Choroid plexus epithelial cell (primary cell): ENCODE measurements at places on chromosomes 4 and X.

DNA sequence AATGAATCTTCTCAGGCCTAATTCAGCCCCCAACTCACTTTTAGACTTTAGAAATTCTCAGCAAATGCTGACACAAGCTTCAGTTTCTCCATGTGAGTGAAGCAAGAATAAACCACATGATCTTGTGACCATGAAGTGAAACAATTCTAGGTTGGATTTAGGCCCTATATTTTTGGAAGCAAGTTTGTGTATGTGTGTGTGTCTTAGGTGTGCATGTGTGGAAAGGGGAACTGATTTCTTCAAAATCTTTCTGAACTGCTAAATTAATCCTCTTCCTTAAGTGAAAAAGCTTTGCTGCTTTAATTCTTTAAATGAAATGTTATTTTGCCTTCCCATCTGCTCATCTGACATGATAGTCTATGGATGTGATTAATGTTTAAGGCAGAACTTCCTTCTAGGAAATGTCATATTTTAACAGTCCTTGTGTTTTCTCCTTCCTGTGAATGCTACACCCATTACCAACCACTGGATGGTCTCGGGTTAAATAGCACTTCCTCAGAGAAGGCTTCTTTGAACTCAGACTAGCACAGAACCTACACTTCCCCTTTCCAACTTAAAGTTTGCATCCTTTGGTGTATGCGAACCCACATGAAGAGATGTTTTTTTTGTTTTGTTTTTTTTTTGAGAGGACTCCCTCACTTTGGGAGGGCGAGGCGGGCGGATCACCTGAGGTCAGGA is 1.2 kb upstream of the TMEM144 start:
- peak; percentile 39 for DNase-seq

GRCh38 chrX:106286053-106286650 is 118.0 kb downstream of the PWWP3B start:
- DNase-seq: peak; percentile 93

DNA sequence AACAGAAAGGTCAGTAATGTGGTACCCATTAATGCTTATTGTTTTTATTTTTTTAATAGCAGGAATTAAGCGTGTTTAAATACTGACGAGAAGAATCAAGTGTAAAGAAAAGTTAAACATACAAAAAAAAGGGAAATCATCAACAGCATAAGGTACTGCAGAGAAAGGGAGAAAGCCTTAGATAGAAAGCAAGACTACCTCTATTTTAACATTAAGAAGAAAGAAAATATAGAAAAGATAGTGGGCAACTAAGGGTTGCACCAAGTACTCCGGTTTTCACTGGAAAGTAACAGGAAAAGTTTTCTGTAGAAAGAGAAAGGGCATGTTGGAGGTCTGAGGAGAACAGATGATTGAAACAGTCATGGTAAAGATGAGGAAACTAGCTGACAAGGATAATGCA is 41.9 kb downstream of the FBXW7 start:
- DNase-seq: no peak

DNA sequence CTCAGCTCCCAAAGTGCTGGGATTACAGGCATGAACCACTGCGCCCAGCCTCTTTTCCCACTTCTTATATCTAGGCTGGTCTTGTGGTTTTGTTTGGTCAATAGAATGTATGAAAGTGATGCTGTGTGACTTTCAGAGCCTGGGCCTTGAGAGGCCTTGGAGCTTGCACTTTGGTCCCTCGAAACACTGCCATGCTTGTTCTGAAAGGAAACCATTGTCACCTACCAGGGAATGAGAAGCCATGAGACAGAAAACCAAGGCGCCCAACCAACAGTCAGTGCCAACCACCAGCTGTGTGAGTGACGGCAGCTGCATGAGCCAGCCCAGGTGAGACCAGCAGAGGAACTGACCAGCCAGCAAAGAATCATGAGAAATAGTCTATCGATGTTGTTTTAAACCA is 57.4 kb downstream of the SCD5 start:
- DNase-seq: no peak

DNA sequence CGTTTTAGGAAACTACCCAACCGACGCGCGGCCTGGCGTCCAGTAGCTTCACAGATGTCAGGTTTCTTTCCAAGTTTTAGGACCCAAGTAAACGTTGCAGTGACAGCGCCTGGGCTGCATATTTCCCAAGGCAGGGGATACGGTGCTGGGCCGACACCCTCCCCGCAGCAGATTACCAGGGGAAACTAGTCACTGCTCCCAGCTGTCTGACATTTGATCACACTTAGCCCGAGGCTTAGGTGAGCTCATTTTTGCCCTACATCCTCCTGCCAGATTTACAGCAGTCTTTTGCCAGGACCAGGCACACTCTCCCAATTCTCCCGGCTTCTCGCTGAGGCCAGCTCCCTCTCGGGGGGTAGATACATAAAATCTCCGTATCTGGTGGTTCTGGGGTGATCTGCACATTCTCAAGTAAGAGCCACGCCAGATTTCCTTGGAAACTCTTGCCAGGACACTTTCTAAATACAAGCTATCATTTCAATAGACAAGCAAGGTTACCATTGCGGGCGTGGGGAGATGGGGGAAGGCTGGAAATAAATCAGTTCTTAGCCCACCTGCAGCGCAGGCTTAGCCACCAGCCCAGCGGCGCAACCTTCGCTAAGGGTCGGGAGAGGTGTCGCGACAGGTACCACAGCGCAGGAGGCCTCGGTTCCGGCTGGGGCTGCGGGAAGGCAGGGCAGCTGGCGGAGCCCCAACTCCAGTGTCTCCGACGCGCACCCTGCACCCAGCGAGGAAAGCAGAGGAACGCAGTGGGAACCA is 2.5 kb upstream of the SOX3 start:
- no peak for DNase-seq

DNA sequence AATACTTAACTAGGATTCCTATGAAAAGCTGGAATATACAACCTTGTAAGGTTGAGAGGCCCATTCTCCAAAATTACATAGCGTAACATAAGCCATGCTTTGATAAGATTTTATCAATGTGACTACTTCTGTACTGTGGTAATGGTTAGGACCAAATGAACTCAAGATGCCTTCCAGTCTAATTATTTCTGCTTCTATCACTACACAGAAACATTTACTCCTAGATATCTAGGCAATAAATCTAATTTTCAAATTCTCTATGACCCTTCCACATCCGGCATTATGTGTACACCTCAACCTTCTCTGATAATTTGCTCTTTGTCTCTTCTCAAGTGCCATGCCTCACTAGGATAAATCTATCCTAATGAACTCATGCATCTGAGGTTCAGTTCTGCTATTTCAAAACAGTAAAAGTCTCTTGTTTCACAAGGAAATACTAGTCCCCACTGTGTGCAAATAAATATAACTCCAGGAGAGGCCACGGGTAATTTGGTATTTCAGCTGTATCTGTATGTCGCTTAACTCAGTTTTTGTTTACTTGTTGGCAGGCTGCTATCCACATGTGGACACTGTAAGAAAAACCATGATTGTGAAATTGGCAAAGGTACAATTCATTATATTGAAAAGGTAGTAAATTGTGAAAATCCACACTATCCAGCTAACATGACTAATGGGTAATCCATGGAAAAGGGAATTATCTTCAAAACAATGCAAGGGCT is 93.3 kb downstream of the PRDM5 start:
- DNase-seq: peak; percentile 72

GRCh38 chr4:79982601-79983322 is 90.3 kb downstream of the ANTXR2 start:
- no peak for DNase-seq

- peak; percentile 22 for DNase-seq
Measured at GRCh38 chr4:66252291-66252690, 582.0 kb upstream of the EPHA5 start.

GRCh38 chr4:104989371-104989770 is 157.3 kb upstream of the TET2 start:
- DNase-seq: peak; percentile 4

- DNase-seq: peak; percentile 78
Measured at GRCh38 chrX:119880552-119881437, 9.2 kb downstream of the NDUFA1 start.

DNA sequence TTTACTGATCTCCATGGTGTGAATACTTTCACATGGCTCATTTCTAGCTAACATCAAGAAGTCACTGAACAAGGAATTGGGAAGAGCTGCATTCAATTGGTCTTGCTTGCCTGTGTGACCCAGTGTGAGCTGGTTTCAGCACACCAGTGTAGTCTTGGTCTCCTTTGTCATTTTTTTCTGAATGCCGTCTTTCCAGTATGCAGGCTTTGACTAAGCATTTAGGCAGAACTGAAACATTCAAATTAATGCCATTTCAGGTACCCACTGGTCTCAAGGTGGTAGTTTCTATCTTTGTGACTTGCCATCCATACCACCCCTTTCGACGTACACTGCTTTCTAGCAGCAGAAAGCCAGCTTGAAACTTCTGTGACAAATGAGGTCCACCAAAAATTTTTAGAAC is 550.5 kb upstream of the BOD1L1 start:
- no peak for DNase-seq

DNA sequence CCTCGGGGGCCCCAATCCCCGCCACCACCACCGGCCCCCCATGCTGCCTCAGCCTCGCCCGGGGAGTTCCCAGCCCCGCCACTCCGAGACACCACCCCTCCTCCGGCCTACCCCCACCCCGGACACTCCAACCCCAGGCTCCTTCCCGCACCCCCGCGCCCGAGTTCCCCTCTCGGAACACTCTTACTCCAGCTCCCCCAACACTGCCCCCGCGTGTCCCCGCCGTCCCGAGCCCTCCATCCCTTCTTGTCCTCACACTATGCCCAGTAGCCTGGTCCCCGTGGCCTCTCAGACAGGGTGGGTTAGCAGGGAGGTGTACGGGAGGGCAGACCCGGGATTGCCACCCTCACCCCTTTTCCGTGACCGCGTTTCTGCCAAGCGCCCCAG is 276.1 kb downstream of the BCOR start:
- DNase-seq: no peak

GRCh38 chr4:109294006-109294405 is 8.5 kb downstream of the COL25A1 start:
- DNase-seq: peak; percentile 35

DNA sequence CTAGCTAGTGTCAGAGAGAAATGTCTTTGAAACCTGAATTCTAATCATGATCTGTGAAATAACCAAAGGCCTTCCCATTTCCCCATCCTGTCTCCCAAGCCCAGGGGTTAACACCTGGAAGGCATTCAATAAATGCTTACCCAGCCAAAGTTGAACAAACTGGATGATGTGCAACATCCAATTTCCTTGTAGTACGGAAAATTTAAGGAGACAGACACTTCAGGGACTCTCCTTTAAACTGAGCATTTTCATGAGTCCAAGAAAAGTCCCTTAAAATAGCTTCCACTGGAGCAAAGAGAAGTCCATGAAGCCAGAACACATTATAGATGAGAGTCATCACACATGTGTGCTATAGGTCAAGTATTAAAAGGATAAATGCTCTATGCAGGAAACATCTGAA is 271.2 kb downstream of the RAB28 start:
- DNase-seq: no peak

- DNase-seq: no peak
Measured at GRCh38 chrX:139766545-139766983, 58.6 kb upstream of the MCF2 start.

- DNase-seq: peak; percentile 99
Measured at GRCh38 chr4:1043651-1044468, 32.4 kb downstream of the FGFRL1 start.

DNA sequence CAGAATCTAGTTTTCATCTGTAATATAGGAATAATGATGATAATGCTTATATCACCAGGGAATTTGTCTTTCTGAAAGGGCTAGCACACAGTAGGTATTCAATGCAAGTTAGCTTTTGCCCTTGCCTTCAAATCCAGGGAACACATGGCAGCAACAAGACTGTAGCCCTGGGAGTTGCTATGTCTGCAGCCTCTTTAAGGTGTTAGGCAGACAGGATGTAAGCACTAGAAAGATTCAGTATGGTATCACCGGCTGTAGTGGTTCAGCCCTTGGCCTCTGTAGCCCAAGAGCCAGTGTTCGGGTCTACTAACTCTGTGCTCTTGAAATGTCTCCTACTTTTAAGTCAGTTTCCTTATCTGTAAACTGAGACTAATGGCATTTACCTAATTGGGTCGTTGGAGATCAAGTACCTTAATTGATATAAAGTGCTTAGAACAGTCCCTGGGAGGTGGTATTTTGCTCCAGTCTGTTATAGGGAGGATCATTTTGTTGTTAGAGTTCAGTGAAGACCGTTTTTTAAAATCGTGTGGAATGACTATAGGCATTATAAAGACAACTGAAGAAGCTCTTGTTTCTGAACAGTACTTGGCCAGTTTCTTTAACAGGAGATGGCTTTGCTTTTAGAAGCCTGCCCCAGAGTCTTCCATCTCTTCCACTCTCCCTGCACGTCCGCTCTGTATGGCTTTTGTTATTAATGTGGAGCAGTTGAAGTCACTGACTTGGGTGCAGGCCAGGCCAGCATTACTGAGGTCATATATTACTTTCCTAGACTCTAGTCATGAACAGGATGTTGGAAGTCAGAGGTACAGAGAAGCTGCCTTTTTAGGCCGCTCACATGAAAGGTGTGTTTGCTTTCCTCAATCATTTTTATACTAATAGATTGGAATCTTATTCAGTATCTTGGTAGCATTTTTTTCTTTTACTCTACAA is 44.8 kb downstream of the GAB1 start:
- DNase-seq: peak; percentile 92

DNA sequence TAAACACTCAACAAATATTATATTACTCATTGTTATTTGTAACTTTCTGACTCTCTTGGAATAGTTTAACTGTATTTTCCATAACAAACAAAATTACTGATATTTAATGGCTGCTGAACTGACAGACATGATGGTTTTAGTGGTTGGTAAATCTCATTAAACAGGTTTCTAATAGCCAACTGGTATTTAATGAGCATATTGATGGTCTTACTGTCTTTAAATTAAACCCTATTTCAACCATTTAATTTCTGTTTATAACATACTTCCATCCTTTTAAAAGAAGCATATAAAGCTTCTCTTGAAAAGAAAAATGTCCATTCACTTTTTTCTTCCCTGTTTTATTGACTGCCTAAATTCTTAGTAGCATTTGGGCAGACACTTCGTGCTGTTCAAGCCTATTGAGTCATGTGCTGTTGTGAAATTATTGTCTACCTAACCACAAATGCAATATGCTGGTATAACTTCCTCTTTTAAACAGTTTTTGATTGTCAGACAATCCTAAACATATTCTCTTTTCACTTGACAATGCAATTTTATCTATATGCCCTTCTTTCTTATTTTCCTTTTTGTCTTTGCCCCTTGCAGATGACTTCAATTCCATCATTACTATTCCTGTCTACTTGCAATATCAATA is 163.9 kb upstream of the SLC7A11 start:
- peak; percentile 83 for DNase-seq

GRCh38 chr4:143420227-143420626 is 83.6 kb downstream of the GAB1 start:
- DNase-seq: no peak

DNA sequence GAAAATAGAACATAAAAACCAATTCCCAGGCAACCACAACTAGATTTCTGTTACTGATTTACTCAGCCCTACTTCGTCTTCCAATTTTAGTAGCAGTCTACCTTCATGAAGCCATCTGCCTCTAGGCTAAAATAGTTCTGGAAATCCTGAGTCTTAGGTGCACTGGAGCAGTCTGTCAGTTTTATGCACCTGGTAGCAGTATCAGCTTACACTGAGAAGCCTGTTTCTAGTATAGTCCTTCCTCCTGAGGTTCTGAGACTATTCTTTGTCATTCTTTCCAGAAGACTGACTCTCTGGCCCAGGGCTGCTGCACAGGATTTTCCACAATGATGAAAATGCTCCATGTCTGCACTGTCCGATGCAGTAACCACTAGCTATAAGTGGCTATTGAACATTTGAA is 16.9 kb upstream of the HPRT1 start:
- DNase-seq: no peak
